ENCODE measurements at places on chromosomes 16 and 17.

DNA sequence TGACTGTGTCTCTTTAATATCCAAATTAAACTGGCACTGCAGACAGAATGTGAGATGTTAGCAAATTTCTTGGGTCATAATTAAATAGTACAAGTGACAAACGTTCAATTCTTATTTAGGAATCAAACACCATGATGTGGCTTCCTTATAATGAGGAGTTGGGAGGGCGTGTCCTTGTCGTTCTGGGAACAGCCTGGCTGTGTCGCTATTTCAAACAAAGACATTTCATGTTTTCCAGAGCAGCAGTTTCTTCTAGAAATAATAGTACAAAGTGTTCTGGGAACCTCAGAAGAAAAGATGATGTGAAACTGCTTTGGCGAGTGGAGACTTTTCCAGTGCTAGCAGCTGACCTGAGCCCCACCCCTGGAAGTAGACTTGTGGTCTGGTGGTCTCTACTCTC, 301.7 kb upstream of the N4BP1 start:
- DNase-seq = no peak

- no peak for DNase-seq
Observed at GRCh38 chr17:36001110-36001771, at the start of gene CCL15. TSS of gene CCL15 (minus strand) at chr17:36001553. CDS start at chr17:36001492, 61 bp downstream.

- no peak for DNase-seq
Observed at GRCh38 chr17:7281953-7282751, 634 bp downstream of the SLC2A4 start.

DNA sequence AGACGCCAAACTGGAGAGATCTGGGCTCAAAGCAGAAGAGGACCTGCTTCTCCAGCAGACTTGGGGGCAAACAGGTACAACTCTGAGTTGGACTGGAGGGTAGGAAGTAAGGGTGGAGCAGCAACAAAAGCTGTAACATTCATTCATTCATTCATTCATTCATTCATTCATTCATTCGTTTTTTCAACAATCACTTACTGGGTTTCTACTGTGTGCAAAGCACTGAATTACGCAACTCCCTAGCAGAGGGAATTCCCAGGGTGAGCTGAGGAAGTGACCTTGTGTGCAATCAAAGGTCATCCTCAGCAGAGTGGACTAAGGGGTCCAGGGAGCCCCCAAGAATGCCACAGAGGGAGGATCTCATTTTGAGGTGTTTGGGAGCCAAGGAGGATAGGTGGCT, 231.1 kb upstream of the SDK2 start:
- DNase-seq = no peak

GRCh38 chr17:5943232-5943631, 126.9 kb upstream of the WSCD1 start:
- DNase-seq = no peak

DNA sequence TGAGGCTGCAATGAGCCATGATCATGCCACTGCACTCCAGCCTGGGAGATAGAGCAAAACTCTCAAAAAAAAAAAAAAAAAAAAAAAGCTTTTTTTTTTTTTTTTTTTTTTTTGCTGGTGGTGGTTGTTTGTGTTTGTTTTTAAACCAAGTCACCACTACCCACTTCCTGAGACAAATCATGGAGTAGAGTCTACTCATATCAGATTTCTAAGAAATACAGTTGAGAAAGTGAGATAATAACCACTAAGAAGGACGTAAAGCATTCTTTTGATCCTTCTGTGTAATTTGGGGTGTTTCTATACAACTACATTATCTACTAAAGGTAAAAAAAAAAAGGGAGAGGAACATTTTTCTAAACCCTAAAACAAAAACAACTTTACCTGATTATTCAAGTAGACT, 38.0 kb downstream of the AXIN2 start:
- DNase-seq = no peak

- no peak for DNase-seq
Observed at GRCh38 chr16:53495325-53495724, 7.7 kb downstream of the AKTIP start.

GRCh38 chr16:51161440-51162195, 10.5 kb upstream of the SALL1 start:
- no peak for DNase-seq

Data from NCI-H187 (cell line).